ENCODE measurements at places on chromosomes 6 and 20.

- DNase-seq: peak; percentile 89
These were observed at the start of gene MAVS for GRCh38 chr20:3846740-3847428. TSS of gene MAVS (plus strand) at chr20:3846834. CDS start at chr20:3854625, 7,791 bp downstream.

- DNase-seq: no peak
These were observed 116.7 kb upstream of the MAN1A1 start for GRCh38 chr6:119466226-119466625.

GRCh38 chr20:37565134-37565811, 37.6 kb upstream of the BLCAP start:
- DNase-seq: no peak

DNA sequence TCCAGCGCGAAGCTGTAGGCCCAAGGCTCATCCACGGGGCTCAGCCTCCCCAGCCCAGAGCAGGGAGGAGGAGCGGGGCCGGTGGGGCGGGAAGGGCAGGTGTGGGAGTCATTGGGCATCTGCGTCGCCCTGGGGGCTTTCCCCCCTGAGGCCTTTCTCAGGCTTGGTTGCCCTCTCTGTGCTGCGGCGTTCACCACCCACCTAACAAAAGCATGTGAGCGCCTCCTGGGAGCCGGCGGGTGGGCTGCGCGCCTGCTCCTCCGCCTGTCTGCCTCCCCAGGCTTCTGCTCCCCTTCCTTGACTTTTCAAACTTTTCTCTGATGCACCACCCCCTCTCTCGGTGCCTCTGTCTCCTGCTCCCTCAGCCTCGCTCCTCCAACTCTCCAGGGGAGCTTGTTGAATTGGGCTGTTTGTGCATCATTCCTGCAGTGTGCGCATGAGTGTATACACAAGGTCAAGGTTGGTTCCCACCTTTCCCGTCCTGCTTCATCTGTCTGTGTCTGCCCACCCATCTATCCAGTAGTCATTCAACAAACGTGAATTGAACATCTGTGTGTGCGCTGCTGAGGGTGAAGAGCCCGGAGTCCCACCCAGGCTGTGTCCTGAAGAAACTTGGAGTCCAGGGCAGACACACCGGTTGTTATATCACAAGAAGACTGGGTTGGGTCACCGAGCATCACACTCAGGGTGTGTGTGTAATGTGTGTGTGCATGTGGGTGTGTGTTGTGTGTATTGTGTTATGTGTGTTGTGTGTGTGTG, 82.4 kb upstream of the NNAT start:
- DNase-seq: no peak

GRCh38 chr6:162078126-162078525, 649.4 kb downstream of the PRKN start:
- DNase-seq: no peak

- no peak for DNase-seq
These were observed 43.3 kb downstream of the SOX4 start for GRCh38 chr6:21636876-21637275.

GRCh38 chr20:13530146-13530545, 108.6 kb downstream of the TASP1 start:
- DNase-seq: no peak

DNA sequence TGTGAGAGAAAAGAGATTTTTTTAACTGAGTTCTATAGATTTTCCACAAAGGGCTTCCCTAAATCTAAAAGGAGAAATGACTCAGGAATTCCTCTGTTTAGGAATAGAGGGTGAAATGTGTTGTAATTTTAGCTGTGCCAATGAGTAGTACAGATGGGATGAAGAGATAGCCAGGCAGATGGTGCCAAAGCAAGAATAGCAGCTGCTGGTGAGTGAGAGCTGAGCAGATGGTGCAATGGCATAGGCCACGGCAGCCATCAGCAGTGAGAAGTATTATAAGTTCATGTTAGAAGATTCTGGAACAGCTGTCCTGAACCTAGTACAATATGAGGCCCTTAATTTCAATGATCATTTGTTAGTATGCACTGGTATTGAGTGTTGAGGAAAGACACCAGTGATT, 40.2 kb upstream of the CRISP1 start:
- no peak for DNase-seq

DNA sequence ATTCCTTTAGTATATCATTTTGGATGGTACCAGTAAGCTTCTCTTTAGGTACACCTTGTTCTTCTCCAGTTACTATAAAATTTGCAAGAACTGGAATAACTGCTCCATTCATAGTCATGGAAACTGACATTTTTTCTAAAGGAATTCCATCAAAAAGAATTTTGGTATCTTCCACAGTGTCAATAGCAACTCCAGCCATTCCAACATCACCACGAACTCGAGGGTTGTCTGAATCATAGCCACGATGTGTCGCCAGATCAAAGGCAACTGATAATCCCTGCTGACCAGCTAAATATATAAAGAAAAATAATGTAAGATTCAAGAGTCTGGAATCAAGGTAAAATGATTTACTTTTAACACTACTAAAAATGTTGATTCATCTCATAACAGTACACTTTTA, 5.3 kb downstream of the MMUT start:
- DNase-seq: no peak

DNA sequence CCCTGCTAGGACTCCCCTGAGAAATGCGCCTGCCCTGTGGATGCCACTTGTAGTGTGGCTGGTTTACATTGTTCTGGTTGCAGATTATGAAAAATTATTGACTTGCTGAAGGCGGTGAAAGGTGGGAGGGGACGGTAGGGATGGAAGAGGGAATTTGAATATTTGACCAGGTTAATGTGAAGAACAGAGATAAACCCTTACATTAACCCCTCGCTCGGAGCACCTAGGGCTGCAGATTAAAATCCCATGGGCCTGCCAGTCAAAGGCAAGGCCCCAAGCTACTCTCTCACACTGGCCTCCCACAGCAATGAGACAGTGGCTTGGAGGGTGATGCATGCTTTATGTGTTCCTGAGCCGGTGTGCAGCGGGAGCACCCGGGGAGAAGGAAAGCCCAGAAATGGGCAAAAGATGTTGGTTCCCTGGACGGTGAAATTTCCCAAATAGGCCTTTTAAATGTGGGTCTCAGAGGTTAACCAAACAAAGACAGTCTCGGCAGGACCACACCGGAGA, 2.5 kb downstream of the FOXF2 start:
- no peak for DNase-seq

GRCh38 chr6:105364243-105364642, 38.6 kb downstream of the PREP start:
- no peak for DNase-seq

- peak; percentile 26 for DNase-seq
These were observed 109.4 kb upstream of the EMILIN3 start for GRCh38 chr20:41476013-41476441.

DNA sequence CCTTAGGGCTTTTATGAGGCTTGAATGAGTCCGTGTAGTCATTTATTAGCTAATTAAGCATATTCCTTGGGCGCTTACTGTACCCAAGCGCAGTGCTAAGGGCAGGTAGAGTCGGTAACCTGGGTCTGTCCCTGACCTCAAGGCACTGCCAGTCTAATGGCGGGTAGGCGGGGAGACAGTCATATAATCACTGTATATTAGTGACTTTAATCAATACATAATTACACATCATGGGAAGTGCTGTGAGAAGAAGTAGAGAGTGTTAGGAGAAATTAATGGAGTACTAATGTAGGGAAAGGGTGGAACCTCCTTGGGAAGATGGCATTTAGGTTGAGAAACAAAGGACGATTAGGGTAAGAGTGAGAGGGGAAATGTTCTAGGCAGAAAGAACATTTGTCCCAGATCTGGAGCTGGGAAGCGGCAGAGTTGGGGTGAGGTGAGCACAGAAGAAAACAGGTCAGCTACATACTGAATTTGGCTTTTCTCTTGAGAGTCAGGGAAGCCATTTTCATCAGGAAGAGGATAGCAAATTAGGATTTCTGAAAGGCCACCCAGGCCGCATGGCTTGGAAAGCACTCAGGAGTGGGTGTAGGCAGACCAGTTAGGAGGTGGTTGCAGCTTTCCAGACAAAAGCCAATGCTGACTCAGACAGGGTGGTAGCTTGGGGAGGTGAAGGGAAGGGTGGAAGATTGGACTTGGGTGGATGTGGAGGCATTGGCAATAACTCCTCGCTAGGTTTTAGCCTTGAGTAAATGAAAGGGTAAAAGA, 954 bp upstream of the BLCAP start:
- DNase-seq: no peak

- DNase-seq: no peak
These were observed 3.5 kb upstream of the TRAF3IP2 start for GRCh38 chr6:111609028-111609820.

DNA sequence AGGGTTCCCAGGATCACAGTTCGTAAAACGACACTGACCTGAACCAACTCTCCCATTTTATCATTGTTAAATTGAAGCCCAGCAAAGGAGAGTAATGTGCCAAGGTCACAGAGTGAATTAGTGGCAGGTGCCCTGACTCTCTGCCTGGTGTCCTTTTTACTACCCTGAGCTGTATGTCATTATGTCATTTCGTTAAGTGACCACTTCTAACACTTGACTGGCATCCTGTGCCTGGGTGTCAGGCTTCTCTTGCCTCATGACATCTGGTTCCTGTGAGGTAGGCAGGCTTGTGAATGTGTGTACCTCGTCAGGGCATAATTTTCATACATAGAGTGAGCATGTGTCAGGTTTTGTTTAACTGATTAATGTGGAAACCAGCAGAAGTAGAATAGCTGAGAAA, 48.6 kb downstream of the RALY start:
- DNase-seq: no peak

- no peak for DNase-seq
These were observed 2.0 kb upstream of the GTPBP2 start for GRCh38 chr6:43630980-43631619.
